DMS79 (cell line): ENCODE measurements at places on chromosomes 13 and 19.

- no peak for DNase-seq
These were observed 40.1 kb downstream of the F2RL3 start for GRCh38 chr19:16928916-16929315.

DNA sequence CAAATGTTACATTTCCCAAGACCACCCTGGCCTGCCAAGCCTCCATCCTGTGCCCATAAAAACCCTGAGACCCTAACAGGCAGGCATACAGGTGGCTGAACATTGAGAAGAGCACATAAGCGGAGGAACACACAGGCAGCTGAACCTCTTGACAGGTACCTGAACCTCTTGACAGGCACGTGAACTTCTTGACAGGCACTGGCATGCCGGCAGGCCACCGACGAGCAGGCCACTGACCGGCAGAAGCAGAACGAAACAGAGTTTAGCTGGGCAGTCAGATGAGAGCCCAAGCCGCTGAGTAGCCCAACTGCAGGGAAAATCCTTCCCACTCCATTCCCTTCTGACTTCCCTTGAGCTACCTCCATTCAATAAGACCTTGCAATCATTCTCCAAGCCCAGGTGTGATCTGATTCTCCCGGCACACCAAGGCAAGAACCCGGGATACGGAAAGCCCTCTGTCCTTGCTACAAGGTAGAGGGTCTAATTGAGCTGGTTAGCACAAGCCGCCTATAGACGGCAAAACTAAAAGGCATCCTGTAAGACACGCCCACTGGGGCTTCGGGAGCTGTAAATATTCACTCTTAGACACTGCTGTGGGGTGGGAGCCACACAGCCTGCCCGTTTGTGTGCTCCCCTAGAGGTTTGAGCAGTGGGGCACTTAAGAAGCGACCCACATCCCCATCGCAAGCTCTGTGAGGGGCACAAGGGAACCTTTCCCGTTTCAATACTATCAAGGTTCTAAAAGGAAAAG is 2613.9 kb upstream of the PCDH20 start:
- DNase-seq: no peak

GRCh38 chr13:75432045-75432444 is 49.9 kb downstream of the TBC1D4 start:
- no peak for DNase-seq

GRCh38 chr19:3774621-3775373 is 2.8 kb upstream of the RAX2 start:
- no peak for DNase-seq

DNA sequence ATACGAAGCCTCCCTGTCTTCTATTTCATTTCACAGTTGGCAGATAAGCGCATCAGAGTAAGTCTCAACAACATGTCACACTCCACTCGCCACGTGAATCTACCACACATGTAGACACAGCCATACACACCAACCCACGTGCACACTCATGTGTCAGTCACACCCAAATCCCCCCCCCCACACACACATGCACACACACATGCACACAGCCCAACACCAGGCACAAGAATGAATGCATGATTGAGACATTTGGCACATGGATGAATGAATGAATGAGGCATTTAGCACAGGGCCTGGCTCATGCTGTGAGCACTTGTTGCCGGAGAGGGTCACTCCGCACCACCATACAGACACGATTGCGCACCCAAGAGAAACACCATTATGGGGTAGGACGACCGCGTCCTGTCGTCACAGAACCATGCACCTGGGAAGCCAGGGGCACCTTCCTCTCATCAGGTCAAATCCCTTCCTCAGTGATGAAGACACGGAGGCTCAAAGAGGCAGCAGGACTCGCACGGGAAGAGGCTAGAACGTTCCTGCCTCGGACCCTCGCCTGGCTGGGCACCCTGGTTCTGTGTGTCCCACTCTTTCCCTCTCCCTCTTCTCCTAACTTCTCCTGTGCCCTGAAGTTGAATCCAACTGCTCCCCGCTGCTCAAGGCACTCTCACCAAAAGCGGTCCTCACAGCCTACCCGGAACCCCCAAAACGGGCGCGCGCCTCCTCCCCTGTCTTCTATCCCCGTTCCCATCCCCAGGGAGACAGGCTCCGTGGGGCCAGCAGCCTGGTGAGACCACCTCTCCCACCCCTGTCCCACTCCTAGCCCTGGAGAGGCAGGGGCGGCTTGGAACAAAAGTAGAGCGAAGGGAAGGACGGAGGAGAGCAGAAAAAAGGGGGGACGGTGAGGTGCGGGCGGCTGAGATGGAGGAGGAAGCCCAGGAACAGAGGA is 1.3 kb downstream of the MEIS3 start:
- no peak for DNase-seq

GRCh38 chr19:28199323-28199722 is 1013.6 kb downstream of the UQCRFS1 start:
- DNase-seq: no peak

- no peak for DNase-seq
These were observed 666.6 kb upstream of the ARGLU1 start for GRCh38 chr13:107234319-107235073.

DNA sequence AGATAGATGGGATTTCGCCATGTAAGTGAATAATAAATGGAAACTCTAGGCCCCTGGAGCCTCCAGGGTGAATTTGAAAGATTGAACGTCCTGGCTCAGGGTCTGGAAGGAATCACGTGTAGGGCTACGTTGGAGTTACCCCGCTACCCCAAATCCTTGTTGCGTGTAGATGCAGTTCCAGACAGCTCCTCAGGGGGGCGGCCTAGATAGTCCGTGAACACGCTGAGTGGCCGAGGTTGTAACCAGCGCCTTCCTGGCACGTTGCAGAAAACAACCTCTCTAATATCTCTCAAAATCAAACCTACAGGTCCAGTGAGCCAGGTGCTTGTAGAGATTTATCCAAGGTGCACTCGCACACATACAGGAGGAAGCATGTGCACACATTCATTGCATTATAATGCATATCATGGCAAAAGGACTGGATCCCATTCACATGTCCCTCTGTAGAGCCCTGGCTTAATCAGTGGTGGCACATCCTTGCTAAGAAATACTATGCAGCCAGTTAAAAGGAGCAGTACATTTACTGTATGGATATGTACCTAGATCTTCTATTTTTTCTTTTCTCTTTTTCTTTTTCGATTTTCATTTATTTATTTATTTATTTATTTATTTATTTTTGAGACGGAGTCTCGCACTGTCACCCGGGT is 2.5 kb upstream of the KEAP1 start:
- DNase-seq: no peak

DNA sequence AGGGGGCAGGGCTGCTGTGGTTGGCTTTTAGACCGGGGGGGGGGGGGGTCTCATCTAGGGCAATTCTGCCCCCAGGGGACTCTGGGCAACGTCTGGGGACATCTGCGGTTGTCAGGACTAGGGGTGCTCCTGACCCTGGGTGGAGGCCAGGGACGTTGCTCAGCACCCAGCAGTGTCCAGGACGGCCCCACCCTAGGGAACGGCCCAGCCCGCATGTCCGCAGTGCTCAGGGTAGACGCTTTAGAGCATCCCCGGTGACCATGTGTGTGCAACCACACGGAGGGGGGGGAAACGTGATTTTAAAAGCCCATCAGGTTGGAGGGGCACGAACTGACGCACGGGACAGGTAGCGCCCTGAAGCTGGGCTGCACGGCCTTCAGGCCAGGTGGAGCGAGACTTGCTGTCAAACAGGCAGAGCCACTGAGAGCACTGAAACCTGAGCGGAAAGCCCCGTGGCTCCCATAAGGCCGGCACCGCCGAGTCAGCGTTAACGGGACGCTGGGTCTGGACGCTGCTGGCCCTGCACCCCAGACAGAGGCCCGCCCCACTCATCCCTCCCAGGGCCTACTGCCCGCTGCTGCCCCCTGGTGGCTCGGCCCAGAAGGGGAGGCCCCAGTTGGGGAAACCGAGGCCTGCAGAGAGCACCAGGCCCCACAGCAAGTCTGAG is 8.3 kb downstream of the CACTIN start:
- no peak for DNase-seq

- DNase-seq: no peak
These were observed 14.0 kb downstream of the UNC13A start for GRCh38 chr19:17673937-17674799.

DNA sequence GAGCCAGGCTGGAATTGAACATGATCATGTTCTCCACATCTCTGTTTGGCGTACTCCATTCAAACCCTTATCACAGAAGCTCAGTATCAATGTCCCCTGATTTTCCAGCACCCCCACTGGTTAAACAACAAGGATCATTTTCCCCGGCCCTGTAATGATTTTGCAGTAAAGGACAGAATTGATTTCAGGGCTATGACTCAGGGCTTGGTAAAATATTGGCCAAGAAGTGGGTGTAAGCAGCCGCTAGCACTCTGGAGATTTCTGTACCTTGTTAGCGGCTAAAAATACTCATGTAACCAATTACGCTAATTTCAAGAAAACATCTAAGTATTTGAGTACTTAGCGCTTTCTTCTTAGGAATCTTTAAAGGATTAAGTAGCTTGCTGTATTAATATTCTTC is 69.5 kb upstream of the FNDC3A start:
- DNase-seq: no peak

DNA sequence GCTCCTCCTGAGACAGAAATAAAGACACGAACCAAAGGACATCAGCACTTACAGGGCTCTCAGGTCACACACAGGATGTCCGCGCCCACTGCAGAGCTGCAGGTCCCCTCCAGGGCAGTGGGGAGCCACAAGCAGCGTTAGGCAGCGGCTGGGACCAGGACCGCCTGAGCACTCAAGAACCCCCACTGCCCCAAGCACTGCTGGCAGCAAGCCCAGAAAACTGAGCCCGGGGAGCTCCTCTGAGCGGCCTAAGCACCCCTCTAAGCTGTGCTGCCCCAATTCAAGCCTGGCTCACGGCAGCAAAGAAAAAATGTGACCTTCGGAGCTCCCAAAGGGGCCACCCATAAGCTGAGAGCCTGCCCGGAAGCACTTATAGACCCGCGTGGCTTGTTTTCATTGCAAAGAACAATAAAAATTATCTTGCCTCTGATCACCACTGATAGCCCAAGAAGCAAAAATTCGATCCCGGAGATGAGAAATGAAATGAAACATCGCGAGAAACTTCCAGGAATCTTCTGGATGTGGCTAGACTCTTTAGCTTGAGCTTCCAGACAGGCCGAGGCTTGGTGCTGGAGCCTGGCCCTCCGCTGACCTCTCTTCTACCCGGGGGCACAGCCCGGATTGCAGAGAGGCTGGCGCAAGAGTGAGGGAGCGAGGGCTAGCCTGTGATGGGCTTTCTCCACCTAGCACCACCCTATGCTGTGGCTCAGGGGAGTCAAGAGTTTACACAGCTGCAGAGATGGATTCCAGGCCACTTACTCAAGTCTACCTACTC is 6.3 kb downstream of the DPP9 start:
- peak; percentile 56 for DNase-seq

GRCh38 chr19:43754253-43754502 is 584 bp downstream of the SMG9 start:
- peak; percentile 66 for DNase-seq

GRCh38 chr19:8640402-8641004 is 10.1 kb downstream of the NFILZ start:
- no peak for DNase-seq

GRCh38 chr13:46894568-46894967 is 2.3 kb downstream of the HTR2A start:
- no peak for DNase-seq

DNA sequence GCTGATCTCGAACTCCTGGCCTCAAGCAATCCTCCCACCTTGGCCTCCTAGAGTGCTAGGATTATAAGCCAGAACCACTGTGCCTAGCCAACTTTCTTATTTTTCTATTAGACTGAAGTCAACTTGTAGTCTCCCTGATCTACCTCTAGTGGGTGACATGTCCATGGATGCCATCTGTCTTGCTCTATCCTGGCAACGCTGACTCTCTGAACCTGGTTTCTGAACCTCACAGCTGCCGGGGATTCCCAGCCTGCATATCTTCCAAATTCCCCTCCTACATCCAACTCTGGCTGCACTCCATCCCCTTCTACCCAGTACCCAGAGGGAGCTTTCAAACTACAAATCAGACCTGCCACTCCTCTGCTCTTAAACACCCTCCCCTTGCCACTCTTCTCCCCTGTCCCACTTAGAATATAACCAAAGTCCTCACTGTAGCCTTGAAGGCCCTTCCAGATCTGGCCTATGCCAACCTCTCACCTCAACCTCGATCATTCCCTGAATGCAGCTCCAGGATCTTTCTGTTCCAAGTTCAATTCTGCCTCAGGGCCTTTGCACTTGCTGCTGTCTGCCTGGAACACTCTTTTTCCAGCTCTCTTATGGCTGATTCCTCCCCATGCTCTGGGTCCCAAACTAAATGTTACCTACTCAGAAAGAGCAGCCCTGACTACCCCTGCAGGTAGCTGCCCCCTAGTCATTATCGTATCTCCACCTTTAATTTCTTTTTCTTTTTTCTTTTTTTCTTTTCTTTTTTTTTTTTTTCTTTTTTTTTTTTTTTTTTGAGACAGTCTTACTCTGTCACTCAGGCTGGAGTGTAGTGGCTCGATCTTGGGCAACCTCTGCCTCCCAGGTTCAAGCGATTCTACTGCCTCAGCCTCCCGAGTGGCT is 2.2 kb downstream of the CLIP3 start:
- no peak for DNase-seq

GRCh38 chr19:55697069-55697440 is 22.0 kb downstream of the EPN1 start:
- no peak for DNase-seq

GRCh38 chr19:17505223-17505622 is 6.2 kb upstream of the PGLS start:
- DNase-seq: no peak

DNA sequence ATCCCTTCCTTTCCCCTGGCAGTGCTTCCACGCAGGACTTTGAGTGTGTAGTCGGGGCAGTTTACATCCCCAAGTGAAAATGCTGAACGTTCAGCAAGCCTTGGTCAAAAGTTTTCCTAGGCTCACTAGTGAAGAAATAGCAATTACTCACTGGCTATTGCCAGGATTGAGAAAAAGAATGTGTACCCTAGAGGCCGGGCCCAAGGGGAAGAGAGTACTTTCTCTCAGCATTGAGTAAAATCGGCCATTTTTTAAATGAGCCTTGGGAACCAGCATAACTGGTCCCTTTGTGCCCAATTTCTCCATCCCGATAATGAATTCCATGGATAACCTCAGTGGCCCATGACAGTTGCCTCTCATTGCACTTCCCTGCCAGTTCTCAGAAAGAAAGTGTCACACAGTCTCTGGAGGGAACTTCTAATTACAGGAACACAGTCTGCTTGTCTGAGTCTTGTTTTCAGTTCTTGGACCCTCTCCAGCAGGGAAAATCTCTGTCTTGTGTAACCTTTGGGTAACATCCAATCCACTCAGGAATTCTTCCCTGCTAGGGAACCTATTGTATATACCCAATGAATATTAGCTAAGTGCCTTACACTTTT is 7.3 kb upstream of the OR7D2 start:
- no peak for DNase-seq

GRCh38 chr13:22945321-22946226 is 235.2 kb upstream of the SGCG start:
- DNase-seq: no peak

- no peak for DNase-seq
These were observed 12.5 kb downstream of the COLGALT1 start for GRCh38 chr19:17567940-17568339.

- no peak for DNase-seq
These were observed 215.3 kb upstream of the PCDH9 start for GRCh38 chr13:67445436-67445835.
